A673 (cell line): ENCODE measurements at places on chromosomes 6 and 20.

DNA sequence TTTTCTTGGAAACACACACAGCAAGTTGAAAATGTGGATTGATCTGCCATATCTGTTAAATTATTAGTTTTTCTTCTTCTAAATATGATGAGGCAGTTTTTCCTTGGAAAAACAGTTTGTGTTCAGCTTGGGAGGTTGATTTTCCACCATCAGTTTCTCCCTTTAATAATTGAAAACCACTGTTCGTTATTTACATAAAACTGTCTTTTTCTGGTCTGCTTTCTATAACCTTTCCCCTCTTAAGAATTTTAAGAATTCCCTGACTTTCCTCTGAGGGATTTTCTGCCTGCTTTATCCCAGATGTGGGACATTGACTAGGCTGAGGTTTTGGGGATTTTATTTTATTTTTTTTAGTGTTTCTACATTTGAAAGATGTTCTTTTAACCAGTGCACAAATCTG is 27.2 kb downstream of the DSE start:
- DNase-seq: no peak

DNA sequence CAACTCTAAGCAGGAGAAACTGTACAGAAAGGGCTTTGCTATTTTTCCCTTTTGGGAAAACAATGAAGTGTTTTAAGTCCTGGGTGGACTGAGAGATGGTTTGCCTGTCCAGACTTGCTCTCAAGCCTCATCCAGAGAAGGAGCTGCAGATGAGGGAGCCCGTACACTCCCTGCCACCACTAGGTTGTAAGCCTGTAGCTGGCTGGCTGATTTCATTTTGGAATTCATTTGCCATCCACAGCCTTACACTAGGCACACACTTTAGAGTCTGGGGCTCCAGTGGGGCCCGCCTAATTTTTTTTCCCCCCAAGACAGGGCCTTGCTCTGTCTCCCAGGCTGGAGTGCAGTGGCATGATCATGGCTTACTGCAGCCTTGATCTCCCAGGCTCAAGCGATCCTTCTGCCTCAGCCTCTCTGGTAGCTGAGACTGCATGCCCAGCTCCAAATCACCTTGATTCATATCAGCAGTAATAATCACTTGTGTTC is 28.4 kb downstream of the POFUT1 start:
- DNase-seq: no peak

GRCh38 chr20:51372966-51373365 is 169.6 kb downstream of the NFATC2 start:
- no peak for DNase-seq

DNA sequence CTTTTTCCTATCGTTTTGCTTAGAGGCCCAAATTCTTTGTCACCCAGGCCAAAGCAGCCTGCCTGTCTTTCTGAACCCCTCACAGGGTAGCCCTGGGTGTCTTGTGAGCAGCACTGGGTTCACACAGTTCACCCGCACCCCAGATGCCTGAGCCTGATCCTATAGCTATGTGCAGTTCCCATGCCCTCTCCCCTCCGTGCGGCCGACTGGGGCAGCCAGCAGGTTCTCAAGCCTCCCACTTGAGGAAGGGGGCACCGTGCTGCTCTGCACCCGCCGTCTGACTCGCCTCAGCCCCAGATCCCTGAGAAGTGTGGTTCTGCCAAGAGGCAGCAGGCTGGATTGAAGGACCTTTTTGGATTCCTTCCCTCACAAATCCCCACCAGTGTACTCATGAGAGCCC is 89.0 kb downstream of the PSMB1 start:
- DNase-seq: no peak

GRCh38 chr6:26022132-26022472 is 59.5 kb downstream of the TRIM38 start:
- DNase-seq: peak; percentile 88

- no peak for DNase-seq
These were observed 76.8 kb downstream of the REV3L start for GRCh38 chr6:111406200-111406721.

DNA sequence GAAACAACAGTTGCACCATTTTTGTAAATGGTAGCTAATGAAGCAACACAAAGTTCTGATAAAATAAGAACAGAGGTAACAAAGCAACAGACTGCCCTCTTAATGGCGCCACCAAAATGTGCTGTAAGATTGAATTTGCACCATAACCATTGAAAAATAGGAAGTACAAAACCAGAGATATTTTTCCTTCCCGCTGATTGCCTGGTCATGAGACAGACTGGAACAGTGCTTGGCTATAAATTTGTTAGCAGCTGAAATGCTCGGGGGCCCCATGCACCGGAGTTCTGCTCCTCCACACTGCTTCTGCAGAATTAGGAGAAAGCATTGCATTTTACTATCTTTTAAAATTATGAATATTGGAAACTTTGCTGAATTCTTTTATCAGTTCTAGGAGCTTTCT is 164.4 kb upstream of the QKI start:
- no peak for DNase-seq

DNA sequence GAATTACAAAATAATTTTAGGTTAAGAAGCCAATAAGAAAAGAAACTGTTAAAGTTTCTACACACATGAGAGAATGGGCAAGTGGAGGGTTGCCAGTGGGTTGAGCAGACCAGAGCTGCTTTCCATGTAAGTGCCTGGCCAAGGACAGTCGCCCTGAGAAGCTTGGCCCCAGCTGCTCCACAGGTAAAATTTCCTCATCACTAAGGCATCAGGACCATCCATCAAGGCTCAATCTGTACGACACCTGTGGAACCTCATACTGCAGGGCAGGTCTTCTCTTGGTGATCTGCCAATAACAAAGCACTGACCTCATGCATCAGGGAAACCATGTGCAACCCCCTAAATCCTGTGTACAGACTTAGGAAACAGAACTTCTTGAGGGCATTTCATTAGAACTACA is 115.4 kb downstream of the INSM1 start:
- no peak for DNase-seq

GRCh38 chr6:108966855-108967755 is 118.9 kb downstream of the ARMC2 start:
- DNase-seq: peak; percentile 56

DNA sequence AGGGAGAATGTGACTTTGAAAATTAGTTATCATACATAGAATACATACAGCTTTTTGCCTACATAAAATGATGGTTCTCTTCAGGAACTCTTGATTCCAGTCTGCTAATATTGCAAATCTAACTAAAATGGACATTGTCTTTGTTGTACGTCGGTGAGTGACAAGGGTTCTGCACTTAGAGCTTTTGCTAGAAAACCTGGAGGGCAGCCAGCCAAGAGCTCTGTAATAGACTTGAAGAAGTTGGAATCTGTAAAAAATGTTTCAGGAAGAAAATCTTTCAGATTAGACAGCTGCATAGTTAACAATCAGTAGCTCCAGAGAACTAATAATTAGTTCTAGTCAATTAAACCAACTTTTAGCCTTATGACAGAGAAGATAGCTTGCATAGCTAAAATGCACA is 138.3 kb downstream of the FLRT3 start:
- no peak for DNase-seq

DNA sequence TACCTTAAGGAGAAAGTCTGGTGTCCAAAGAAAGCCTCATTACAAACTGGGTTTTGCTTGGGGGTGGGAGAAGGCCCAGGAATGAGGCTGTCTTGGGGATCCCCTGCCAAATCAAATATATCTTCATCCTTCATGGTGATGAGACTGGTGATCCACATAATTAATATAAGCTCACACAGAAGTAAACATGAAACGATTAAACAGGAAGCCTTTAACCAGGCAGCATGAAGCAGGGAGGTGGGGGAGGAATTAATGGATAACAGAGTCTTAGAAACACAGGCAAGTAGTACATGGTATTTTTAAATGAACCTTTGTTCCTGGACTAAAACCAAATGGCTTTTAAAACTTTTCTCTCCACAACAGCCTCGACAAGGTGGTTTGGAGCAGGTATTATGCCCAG is 437.5 kb downstream of the TFAP2A start:
- no peak for DNase-seq

GRCh38 chr20:48777005-48777404 is 50.8 kb downstream of the PREX1 start:
- no peak for DNase-seq

DNA sequence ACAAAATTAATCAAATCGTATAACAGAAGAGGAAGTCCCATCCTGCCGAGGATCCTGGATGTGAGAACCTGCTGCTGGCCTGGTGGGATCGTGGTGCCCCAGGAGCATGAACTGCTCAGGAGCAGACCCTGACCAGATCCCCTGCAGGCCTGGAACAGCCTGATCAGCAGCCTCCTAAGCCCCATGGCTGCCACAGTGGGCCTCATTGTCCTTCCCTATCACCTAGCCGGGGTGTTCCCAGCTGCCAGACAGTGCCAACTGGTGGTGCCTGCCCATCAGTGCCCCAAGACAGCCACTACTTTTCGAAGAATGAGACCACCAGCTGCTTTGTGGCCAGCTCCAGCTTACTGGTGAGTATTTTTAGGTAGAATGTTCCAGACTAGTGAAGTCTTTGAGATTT is 19.6 kb upstream of the MAS1L start:
- no peak for DNase-seq

- DNase-seq: no peak
These were observed 180.1 kb upstream of the AKAP12 start for GRCh38 chr6:151059612-151060095.

GRCh38 chr6:170250981-170251775 is 39.7 kb downstream of the DLL1 start:
- DNase-seq: no peak

DNA sequence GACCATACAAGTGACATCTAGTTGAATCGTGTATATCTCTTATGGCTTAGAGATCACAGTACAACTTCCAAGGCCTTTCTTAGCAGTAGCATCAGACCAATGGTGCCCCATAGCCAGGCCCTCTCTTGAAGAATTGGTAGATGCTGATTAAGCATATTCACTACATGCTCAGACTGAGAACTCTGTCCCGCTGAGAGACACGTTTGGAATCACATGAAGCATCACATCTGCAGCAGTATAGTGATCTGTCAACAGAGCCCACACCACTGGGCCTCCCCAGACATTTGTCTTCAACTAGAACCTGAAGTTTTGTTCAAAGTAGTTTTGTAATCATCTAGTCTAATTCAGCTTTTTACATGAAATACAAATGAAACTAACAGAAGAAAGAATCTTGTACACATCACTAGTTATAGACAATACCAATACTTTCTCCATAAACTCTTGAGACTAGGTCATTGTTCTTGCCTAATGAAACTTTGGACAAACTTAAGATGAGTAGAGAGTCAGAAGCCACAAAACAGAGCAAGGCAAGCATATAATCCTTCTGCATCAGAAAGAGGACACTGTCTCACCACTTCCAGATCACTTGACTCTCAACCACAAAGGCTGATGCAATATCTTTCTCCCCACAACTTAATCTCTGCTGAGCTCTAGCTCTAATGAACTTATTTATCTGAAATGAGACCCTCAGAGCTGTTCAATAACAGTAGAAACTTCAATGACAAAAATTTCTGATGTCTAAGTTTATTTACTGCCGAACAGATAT is 182.7 kb downstream of the TBX18 start:
- DNase-seq: peak; percentile 26

GRCh38 chr6:159487636-159488035 is 205.4 kb downstream of the SOD2 start:
- peak; percentile 40 for DNase-seq

DNA sequence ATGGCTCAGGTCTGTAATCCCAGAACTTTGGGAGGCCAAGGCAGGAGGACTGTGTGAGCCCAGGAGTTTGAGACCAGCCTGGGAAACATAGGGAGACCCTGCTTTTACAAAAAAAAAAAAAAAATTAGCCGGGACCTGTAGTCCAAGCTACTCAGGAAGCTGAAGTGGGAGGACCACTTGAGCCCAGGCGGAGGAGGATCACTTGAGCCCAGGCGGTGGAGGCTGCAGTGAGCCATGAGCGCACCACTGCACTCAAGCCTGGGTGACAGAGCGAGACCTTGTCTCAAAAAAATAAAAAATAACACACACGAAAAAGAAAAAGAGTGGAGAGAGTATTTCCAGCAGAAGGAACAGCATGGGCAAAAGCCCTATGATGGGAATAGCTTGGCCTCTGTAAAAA is 2.0 kb downstream of the TTLL9 start:
- no peak for DNase-seq

DNA sequence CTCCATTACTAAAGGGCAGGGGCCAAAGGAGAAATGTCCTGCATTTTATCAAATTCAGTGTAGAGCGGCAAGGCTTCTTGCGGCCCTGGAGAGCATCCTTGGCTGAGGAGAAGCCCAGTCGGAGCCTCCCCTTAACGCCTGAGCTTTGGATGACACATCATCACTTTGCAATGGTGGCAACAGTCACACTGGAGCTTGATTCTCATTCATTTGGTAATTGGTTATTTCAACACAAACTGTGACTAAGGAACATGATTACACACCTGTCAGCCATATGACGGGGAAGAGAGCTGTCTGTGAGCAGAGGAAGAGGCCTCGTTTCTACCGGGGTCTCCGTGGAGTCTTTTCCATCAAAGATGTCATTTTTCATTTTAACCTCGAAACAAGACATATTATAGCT is 81.4 kb downstream of the SOBP start:
- no peak for DNase-seq

DNA sequence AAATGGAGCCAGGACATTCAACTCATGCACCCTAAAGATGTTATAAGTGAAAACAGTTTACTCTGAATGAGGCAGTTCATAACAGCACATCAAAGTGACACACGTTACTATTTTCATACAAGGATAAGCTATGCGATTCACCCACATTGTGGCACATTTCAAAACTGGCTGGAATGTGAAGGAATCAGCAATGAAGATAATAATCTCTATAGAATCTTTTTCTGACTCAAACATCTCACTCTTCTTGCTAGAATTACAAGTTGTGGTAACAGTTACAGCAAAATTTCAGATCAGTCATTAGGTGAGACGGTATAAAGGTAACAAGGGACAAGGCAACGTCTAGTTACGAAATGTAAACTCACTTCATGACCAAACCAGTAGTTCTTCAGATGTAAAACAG is 17.5 kb downstream of the TMEM244 start:
- DNase-seq: no peak

GRCh38 chr6:4788953-4789584 is 12.9 kb downstream of the CDYL start:
- DNase-seq: no peak

- no peak for DNase-seq
These were observed 1.8 kb downstream of the RALGAPA2 start for GRCh38 chr20:20710443-20711315.

DNA sequence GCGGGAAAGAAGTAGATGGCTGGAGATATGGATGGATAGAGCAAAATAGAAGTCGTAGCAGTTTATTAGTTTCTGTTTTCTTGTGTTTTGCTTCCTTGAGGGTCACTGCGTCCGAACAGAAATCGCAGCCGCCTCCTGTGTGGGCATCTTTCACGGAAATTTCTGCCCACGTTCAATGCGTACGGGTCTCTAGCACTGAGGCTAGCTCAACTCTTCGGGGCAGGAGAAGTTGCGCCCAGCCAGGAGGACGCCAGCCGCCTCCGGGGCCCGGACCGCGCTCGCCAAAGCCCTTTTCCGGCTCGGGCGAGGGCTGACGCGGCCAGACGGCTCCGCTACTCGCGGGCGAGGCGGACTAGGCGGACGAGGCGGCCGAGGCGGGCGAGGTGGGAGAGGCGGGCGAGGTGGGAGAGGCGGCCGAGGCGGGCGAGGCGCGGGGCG is 814 bp downstream of the TFAP2B start:
- peak; percentile 29 for DNase-seq
